Stimulated activated CD4-positive, alpha-beta T cell treated with anti-CD3 and anti-CD28 coated beads, Interleukin-1b, Interleukin-23, amount 100 ng/mL, for 4 hours (primary cell): ENCODE measurements at places on chromosomes 1 and 21.
A peak's percentile ranks its signal among the peaks of the same experiment; 100 is the strongest.

GRCh38 chr1:154191990-154192461 is at the start of gene TPM3:
Gene TPM3 (minus strand): TSS chr1:154192100. CDS start chr1:154192018, 82 bp downstream.
- DNase-seq: no peak

GRCh38 chr1:41698916-41699860 is 214.7 kb upstream of the EDN2 start:
- DNase-seq: no peak

DNA sequence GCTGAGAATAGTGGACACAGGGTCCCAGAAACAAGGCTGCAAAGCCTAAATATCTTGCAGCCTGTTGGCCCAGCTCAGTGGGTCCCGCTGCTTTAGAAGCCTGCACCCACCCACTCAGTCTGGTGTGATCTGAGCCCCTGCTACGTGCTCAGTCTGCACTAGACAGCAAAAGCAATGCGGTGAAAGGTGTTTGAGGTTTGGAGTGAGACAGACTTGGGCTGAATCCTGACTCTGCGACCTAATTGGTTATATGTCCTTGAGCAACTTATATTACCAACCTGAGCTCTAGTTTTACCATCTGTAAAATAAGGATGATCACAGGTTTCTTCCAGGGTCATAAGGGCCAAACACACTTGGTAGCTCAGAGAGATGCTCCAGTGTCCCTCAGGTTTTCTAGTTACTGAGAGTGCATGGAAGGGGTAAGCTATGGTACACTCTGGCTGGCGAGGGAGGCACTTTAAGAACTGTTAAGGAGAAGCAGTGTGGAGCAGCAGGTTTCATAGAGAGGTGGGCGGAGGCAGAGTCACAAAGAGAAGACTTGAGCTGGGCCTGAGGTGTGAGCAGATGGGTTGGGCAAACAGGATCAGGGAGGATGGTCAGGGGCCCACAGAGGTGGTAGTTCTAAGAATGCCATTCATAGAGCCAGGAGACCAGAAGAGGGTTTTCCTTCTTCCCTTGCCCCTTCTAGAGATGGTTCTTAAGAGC is 10.1 kb downstream of the TMEM200B start:
- DNase-seq: no peak

- no peak for DNase-seq
Measured at GRCh38 chr1:48123647-48124046, 98.9 kb upstream of the SLC5A9 start.

DNA sequence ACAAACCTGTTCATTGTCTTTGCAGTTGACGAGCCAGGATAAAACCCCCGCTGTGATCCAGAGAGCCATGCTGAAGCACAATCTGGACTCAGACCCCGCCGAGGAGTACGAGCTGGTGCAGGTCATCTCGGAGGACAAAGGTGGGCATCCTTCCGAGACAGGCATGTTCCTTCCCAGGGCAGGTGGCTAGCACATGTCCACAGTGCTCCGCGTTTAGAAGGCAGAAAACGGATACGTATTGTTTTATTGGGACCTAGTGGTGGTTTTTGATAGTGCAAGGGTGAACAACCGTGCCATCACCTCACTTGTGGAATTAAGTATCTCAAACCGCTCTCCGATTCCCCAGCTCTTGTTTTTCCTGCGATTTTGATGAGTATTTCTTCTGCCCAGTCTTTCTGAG is 115.3 kb downstream of the COLGALT2 start:
- DNase-seq: no peak

GRCh38 chr21:33771976-33772375 is 129.7 kb downstream of the ITSN1 start:
- DNase-seq: no peak

GRCh38 chr1:16324456-16324890 is 27.8 kb downstream of the FBXO42 start:
- no peak for DNase-seq

- no peak for DNase-seq
Measured at GRCh38 chr21:25179116-25179515, 428.2 kb downstream of the MRPL39 start.

GRCh38 chr1:86965012-86965826 is 50.8 kb downstream of the HS2ST1 start:
- DNase-seq: peak; percentile 8

- no peak for DNase-seq
Measured at GRCh38 chr1:226420897-226421296, 13.0 kb upstream of the PARP1 start.

DNA sequence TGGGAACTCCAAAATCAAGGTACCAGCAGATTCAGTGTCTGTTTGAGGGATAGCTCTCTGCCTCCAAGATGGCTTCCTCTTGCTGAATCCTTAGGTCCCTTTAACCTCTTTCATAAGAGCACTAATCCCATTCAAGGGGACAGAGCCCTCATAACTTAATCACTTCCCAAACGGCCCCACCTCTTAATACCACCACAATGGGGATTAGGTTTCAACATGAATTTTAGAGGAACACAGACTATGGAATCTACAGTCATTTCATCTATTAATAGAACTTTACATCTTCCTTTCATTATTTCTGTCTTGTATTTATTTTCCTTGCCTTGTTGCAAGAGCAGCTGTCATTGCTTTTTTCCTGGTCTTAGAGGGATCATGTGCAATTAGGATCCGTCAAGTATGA is 30.3 kb downstream of the HOOK1 start:
- no peak for DNase-seq

GRCh38 chr1:160723332-160723731 is 11.7 kb upstream of the CD48 start:
- no peak for DNase-seq

DNA sequence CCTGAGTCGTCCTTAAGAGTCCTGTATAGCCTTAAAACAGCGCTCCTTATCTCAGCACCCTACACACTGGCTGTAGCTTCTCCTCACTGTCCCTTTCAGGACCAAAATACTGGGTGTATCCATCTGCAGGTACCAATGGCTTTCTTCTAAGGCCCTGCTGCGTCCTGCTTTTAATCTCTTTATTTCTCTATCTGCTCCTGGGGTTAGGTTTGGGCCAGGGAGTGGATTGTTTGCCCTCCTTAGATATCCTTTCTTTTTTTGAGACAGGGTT is 12.1 kb downstream of the IL6R start:
- no peak for DNase-seq

DNA sequence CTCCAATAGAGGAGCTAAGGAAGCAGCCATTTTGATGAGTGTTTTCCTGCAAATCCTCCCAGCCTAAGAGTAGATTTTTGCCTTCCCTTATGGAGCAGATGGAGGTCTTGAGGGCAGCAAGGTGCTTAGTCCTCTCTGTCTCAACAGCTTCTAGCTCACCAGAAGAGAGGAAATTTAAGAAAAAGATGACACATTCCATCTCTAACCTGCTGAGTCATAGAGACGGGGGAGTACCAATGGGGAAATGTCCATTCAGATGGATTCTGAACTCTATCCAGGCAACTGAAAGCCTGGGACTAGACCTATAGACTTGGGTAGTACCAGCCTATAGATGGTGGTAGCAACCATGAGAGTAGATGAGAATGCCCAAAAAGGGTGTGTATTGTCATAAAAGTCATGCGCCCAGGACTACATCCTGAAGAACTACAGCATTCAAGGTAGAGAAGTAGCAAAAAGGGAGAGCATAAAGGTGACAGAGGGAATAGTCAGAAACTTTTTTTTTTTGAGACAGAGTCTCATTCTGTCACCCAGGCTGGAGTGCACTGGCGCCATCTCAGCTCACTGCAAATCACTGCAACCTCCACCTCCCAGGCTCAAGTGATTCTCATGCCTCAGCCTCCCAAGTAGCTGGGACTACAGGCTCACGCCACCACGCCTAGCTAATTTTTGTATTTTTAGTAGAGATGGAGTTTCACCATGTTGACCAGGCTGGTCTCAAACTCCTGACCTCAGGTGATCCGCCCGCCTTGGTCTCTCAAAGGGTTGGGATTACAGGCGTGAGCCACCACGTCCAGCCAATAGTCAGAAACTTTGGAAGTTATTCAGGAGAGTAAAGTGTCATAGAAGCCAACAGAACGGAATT is 10.7 kb upstream of the ELOA start:
- no peak for DNase-seq
